ENCODE measurements at places on chromosomes 7 and 10.
A peak's percentile ranks its signal among the peaks of the same experiment; 100 is the strongest.

- DNase-seq, result no peak
Observed at GRCh38 chr10:104308439-104308903, 29.8 kb downstream of the ITPRIP start.

DNA sequence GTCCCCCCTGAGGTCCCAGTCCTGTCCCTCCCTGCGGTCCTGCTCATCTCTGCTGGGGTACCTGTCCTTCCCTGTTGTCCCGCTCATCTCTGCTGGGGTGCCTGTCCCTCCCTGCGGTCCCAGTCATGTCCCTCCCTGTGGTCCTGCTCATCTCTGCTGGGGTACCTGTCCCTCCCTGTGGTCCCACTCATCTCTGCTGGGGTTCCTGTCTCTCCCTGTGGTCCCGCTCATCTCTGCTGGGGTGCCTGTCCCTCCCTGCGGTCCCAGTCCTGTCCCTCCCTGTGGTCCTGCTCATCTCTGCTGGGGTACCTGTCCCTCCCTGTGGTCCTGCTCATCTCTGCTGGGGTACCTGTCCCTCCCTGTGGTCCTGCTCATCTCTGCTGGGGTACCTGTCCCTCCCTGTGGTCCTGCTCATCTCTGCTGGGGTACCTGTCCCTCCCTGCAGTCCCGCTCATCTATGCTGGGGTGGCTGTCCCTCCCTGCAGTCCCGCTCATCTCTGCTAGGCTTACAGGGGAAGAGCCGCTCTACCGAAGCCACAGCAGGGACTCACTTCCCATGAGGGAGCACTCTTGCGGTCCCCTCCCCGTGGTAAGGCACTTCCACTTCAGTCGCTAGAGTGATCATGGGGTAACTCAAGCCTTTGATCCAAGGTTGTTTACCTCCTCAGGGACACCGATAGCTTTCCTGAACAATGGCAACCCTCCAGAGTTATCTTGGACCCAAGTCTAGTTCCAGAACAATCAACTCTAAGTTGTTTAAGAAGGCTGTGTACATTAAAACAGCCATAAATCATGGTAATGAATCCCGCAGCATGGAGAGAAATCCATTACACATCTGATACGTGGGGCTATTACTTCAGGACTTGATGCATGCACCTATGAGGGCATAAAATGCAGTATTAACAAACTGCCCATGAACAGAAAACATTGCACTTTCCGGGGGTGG, 46.8 kb upstream of the MNX1 start:
- no peak for DNase-seq

DNA sequence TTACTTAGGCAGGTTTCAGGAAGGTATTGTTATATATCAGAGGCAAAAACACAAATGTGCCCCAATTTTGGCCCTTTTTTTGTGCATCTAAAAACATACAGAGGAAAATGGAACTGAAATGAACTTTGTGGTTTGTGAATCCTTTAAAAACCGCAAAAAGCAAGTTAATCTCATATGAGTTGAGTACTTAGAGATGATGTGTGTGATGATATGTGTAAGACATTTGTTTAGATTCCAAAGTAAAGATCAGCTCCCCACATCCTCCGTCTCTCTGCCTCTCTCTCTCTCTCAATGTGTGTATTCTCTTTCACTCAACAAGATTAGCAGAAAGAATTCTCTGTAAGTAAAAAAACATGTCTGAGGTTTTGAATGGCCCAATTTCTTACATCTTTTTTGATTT, 201.9 kb downstream of the MALRD1 start:
- no peak for DNase-seq

DNA sequence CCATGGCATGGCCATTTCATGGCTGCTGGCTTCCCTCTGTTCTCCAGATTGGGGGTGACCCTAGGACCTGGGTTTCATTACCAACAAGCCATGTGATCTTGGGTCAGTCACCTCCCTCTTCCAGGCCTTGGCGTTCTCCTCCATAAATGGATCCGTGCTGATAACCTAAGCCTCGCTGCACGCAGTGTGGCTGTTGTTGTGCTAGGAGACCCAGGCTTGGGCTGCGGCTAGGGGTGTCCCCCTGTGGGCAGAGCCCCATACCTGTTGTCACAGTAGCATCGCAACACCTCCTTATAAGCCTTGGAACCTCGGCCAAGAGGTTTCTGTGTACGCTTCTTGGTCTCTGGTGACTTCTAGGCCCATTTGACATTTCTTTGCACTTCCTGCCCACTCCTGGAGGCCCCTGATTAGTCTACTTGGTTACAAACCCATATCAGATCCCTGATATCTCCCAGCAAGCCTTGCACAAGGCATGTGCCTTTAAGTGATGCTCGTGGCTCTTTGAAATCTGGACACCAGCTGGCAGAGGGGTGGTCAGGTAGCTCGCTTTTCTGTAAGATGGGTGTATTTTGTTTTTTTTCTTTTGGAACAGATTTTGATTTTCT, 23.6 kb downstream of the ZMIZ1 start:
- DNase-seq, result no peak

GRCh38 chr10:1212571-1213141, 156.5 kb downstream of the WDR37 start:
- DNase-seq, result no peak

- no peak for DNase-seq
Observed at GRCh38 chr7:27201580-27202017, 1.7 kb upstream of the HOXA13 start.

DNA sequence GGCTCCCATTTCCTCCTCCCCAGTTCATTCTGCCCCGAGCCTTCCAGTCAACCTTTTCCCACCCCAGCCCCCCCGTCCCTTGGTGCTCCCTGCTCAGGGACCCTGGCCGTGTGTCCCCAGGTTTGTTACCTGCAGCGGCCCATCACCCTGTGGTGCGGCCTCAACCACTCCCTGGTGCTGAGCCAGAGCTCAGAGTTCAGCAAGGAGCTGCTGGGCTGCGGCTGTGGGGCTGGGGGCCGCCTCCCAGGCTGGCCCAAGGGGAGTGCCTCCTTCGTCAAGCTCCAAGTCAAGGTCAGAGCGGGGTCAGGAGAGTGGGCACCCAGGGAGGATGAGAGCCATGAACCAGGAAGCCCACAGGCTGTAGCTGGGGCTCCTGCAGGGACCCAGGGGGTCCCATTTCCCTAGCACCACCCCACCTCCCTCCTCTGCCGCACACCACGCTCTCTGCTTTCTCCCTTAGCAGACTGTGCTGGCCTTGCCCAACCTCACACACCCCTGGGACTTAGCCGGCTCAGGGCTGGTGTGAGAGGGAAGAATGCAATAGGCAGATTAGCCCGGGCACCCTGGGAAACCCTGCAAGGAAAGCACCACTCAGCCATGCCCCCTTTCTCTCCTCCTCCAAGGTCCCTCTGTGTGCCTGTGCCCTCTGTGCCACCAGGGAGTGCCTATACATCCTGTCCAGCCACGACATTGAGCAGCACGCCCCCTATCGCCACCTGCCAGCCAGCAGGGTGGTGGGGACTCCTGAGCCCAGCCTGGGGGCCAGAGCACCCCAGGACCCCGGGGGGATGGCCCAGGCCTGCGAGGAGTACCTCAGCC, 2.0 kb upstream of the PCOLCE start:
- DNase-seq, result no peak

DNA sequence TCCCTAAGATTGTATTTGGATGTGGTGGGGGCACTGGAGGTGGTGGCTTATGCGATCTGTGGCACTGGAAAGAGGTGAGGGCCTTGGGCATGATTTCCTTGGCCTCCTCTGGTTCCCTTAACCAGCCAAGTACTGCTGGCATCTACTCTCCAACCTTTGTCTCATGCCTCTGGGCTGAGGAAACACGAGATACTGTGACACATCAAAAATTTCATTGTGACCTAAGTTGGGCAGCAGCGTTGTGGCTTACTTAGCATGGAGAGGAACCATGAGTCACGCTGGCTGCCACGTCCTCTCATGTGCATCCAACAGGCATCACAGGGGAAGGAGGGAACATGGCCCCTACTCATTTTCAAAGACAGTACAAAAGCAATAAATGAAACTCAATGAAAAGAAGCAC, 29.7 kb upstream of the GSDME start:
- DNase-seq, result no peak

GRCh38 chr10:79441433-79441832, 4.0 kb downstream of the ZCCHC24 start:
- DNase-seq, result no peak

- DNase-seq, result no peak
Observed at GRCh38 chr10:72753760-72754231, 61.9 kb downstream of the MCU start.

DNA sequence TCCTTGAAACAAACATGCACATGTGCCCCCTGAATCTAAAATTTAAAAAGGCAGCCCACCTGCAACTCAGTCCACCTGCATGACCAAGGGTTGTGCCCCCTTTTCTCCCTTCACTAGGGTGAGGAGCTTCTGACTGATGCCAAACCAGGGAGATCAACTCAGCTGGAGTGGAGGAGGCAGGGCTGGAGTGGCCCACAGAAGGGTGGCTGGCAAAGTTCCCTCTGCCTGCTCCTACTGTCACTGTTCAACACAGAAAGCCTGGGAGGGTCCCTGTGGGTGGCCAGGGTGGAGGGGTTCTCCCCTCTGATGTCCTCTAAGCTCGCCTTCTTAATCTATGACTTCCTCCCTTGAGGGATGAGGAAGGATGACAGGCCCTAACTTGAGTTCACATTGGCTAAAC, 55.7 kb upstream of the ANTXRL start:
- no peak for DNase-seq

GRCh38 chr10:11224792-11225416, 207.2 kb downstream of the CELF2 start:
- no peak for DNase-seq

DNA sequence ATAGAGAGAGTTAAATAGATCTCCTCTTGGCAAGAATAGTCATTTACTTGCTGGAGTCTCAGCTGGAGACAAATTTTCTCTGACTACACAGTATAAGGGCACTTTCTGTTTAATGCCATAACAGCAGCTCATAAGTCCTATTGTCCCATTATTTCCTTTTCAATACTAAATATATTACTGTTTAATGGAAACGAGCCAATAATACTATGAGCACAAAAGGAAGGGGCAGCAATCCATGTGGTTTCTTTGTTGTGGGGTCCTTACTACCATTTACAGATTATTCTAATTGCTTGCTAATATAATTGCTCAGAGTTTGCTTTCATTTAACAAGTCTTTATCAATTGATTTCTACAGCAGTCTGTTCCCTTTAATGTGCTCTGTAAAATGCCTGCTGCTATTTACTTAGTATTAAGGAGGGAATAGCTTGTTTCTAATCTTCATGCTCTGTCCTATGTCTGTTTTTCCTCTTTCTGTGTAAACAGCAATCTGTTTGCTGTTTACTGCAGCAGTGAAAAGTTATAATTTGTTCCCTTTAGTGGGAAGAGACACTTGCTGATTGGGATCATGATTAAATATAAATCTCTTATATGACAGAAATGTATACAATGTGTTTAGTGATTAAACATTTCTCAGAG, 296.2 kb upstream of the SMIM30 start:
- no peak for DNase-seq

- no peak for DNase-seq
Observed at GRCh38 chr7:70406186-70406949, 725.6 kb upstream of the GALNT17 start.

DNA sequence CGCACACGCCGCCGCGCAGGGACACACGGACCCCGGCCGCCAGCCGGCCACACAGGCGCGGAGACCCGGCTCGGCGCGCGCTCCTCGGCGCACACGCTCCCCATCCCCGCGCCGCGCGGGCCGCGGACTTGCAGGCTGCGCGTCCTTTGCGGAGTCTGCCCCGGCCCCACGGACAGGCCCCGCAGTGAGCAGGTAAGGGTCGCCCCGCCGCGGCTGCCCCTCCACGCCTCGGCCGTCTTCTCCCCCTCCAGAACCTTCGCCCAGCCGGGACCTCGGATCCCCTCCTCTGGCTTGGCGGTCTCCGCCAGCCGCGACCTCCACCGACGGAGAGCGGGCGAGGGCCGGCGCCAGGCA, 356 bp downstream of the ADCYAP1R1 start:
- no peak for DNase-seq

- no peak for DNase-seq
Observed at GRCh38 chr10:49601857-49602256, 8.3 kb upstream of the SLC18A3 start.

DNA sequence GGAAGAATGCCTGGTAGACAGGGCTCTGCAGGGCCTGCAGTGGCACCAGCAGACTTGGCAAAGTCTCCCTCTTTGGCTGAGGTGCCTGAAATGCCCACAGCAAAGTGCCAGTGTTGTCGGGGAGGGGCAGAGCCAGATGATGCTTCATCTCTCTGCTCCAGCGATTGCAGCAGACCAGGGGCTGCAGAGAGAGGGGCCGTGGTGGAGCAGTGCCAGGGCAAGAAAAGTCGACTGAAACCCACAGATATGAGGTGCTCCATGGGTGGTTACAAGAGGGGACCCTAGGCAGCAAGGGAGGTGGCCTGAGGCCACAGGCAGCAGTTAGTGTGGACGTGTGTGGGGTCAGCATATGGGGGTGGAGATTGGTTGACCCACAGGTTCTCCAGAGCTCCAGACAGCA, 123.5 kb upstream of the SHH start:
- no peak for DNase-seq

GRCh38 chr7:144723301-144723700, 112.6 kb downstream of the TPK1 start:
- DNase-seq, result no peak

DNA sequence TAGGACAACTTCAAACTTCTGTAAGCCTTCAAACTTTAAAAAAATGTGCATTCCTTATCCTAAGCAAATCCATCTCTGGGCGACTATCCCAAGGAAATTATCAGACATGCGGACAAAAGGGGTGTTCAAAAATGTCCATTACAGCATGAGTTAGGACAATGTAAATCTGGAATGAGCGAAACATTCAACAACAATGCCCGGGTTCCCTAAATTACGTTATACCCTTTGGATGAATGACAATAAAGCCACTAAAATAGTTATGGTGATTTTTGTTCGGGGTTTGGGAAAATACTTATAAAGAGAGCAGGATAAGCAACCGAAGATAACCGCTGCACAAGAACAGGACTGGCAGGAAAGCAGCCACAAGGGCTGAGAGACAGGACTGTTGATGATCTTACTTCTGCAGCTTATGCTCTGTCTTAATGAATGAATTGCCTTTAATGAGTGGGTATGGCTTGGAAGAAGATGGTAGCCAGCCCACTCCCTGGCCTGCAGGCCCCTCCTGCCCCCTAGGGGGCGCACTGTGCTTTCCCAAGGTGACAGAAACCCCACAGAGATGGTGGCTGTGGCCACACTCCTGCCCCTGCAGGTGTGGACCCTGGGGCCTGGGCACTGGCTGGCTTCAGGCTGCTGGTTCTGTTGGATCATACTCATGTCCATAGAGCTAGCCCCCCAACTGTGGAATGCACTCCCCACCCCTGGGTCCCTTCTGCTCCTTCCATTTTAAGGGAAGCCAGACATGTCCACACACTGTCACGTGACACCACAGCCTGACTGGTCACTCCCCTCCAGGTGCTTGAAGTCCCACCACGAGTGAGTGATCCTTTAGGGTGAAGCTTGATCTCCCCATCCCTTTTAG, 45.0 kb downstream of the ZCCHC24 start:
- DNase-seq, result peak; percentile 37

- DNase-seq, result no peak
Observed at GRCh38 chr10:14552015-14552414, 221.3 kb upstream of the FRMD4A start.

Data from activated CD8-positive, alpha-beta memory T cell treated with anti-CD3 and anti-CD28 coated beads for 1 hour (primary cell).